ENCODE measurements at places on chromosomes 1 and 21.
A peak's percentile ranks its signal among the peaks of the same experiment; 100 is the strongest.

DNA sequence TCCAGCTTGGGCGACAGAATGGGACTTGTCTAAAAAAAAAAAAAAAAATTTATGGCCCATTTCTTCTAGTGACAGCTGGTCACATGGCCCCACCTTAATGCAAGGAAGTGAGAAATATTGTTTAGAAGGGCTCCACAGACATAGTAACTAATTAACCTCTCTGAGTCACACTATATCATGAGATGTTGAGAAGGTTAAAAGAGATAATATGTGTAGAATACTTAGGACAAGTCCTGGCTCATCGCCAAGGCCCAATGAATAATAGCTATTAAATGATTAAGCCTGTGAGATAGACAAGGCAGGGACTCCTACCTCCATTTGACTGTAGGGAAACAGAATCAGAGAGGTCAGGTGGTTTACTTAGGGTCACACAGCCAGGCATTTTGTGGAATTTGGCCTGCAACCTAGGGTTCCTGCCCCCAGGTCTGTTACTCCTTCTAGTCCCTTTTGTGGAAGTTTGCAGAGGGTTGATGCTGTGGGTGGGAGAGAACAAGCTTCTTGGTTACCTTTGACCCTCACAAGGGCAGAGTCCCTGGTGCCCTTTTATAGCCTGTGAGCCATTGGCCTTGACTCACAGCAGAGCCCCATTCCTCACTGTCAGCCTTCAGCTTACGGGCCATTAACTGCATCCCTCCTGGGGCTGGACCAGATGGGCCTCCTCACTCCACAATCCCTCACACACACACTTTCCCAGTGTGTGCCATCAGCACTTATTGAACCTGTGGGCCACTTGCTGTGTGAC lies 48.5 kb downstream of the OPRD1 start:
- DNase-seq = no peak

DNA sequence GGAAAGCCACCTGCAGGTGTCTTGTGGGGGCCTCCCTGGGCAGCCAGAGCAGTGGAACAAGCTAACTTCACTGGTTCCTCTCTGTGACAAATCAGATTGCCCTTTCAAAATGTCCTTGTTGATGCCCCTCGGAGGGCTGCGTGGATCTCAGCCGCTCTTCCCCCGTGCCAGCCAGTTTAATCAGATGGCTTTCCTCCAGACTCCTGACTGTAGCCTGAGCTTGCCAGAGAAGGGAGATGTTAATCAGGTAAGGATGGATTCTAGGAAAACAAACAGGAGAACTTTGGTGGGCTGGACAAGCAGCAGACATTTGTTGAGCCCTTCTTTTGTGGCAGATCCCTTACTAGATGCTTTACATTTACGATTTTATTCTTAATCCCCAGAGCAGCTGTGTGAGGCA lies 88.2 kb downstream of the DMRTA2 start:
- DNase-seq = no peak

DNA sequence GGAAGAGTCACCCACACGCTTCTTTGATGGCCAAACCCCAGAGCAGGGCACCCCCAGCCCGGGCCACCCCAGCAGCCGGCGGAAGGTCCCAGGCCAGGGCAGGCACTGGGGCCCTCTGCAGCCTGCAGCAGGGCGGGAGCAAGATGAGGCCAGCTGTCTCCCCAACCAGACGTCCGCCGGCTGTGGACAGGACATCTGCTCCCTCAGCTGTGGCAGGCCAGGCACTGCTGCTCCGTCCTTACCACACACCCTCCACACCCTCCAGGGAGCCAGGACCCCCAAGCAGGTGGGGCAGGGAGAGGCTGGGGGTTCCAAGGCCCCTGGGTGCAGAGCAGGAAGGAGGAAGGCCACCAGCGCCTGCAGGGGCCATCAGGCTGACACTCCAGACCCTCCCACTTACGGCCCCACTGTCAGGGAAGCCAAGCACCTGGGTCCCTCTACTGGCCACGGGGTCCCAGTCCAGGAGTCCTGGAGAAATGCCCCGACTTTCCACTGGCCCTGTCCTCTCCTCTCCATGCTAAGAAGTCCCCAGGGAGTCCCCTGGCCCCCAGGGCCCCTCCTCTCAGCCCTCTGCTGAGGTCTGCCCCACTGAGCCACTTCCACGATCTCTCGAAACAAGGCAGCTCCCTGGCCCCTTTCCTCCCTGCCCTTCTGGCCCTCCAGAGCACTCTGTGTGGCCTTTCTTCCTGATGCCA lies 5.6 kb downstream of the WNT9A start:
- DNase-seq = no peak

- DNase-seq = no peak
These were observed 15.0 kb downstream of the GNB1 start for GRCh38 chr1:1875932-1876331.

DNA sequence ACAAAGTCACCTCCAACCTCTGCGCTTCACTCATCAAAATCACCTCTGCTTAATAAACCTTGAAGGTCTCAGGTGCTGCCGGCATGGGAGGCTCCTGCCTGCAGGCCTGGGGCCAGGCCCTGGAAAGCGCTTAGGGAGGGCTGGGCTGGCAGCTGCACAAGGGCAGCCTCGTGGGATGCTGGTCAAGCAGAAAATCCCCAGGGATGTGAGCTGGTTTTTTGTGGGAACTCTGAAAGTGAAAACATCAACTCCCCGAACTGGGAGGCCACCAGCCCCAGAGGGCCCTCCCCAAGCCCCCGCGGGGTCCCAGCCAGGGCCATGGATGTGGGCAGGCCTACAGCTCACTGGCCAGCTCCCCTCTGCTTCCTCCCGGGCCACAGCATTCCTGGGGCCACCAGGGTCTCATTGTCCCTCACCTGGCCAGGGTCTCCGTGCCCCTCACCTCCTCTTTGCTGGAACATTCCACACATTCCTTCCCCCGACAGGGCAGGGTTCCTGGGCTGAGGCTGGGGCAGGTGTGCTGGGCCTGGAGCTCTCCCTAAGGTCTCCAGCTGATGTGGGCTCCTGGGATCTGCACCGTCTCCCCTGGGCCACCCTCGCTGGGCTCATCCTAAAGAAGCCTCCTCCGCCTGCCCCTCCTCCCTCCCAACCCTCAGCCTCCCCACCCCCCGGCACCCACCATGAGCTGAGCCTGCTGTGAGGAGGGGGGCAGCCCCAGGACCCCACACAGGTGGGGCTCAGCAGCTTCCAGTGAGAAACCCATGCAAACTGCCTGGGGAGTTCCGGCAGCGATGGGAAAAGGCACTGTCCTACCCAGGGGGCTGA lies 36.0 kb upstream of the POFUT2 start:
- DNase-seq = no peak

- no peak for DNase-seq
These were observed 710 bp upstream of the SLC30A1 start for GRCh38 chr1:211579440-211580302.

DNA sequence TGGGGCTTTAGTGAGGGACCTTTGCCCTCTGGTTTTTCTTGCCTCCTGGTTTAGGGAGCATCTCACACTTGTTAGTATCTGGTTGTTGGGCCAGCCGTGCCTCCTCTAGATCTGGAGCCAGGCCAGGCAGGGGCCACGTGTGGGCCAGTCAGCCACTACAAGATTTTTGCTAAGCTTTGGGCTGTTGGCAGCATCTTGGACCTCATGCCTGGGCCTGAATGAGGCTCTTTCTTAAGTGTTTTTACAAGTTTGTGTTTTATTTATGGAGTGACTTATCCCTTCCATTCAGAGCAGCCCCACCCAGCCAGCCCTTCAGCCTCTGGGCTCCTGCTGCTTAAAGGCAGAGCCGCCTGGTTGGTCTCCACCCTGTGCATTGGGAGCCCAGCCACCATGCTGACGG lies 1.6 kb upstream of the SH3BGRL3 start:
- DNase-seq = peak; percentile 89

DNA sequence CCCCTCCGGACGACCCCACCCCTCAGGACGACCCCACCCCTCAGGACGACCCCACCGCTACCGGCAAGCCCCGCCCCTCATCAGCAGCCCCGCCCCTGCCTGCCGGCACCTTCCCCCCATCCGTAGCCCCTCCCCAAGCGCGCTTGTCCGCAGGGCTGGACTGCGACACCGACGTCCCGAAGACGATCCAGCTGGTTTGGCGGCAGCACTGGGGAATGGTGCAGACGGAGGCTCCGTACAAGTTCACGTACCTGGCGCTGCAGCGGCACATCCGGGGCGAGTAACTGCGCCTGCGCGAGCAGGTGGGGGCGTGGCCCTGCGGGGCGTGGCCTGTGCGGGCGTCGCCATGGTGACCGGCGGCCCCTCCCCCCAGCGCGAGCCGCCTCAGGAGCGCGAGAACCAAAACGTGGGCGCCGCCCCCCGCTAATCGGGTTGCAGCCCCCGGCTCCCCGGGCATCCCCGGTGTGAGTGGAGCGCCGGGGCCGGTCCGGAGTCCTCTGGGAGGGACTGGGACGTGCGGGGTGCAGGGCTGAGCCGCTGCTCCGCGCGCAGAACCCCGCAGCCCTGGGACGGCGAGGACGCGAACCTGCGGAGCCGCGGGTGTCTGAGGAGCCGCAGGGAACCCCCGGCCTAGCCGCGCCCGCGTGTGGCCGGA lies 4.9 kb downstream of the RNF223 start:
- no peak for DNase-seq

GRCh38 chr1:159598196-159598595 lies 10.6 kb downstream of the APCS start:
- DNase-seq = no peak

DNA sequence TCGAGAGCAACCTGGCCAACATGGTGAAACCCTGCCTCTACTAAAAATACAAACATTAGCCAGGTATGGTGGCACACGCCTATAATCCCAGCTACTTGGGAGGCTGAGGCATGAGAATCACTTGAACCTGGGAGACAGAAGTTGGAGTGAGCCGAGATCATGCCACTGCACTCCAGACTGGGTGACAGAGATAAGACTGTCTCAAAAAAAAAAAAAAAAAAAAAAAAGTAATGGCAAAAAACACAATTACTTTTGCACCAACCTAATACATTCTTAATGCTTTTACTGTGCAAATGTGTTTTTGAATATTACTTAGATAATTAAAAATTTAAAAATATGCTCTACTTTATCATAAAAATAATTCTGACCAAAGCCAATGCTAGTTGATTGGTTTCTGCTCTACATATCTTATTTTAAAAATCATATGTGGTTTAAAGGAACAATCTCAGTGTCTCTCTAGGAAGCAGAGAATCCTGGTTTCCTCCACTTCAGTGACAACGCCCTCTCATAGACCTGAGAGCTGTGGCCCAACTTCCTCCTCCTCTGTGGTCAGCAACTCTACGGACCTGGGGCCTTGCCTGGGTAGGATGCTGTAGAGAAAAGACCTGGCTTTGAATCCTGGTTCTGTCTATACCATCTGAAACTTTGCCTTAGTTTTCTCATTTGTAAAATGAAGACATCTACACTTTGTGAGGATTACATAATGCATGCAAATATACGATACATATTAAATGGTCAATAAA lies 64.7 kb downstream of the TGFBR3 start:
- DNase-seq = no peak

DNA sequence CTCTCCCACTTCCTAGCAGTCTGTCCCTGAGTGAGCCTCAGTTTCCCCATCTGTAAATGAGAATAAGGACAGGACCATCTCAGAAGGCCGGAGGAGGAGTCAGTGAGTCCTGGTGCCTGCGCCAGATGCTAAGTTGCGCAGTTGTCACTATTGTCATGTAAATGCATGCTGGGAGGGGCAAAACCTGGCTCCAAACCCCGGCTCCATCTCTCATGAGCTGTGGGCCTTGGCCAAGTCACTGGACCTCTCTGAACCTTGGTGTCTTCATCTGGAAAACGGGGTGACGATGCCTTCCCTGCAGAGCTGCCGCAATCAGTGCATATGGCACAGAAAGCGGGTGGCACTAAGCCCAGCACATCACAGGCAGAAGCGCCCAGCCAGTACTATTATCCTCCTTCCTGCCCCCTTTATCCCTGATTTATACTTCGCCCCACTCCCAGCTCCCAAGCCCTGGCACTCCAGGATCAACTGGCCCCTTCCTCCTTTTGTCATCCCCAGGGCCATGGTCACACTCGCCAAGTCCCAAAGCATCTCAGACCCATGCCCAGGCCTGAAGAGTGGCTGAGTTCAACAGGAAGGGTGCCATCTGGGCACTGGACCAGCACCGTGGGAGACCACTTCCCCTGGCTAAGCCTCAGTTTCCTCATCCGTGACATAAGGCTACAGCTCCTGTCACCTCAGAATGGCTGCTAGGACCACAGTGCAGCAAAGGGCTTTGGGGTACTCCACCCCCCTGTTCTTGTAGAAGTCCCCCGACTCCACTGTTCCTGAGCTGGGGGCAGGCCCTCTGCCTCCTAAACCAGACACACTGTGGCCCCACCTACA lies 4.3 kb upstream of the PLEKHG5 start:
- no peak for DNase-seq

- DNase-seq = no peak
These were observed 730 bp downstream of the NOS1AP start for GRCh38 chr1:162070094-162070748.

DNA sequence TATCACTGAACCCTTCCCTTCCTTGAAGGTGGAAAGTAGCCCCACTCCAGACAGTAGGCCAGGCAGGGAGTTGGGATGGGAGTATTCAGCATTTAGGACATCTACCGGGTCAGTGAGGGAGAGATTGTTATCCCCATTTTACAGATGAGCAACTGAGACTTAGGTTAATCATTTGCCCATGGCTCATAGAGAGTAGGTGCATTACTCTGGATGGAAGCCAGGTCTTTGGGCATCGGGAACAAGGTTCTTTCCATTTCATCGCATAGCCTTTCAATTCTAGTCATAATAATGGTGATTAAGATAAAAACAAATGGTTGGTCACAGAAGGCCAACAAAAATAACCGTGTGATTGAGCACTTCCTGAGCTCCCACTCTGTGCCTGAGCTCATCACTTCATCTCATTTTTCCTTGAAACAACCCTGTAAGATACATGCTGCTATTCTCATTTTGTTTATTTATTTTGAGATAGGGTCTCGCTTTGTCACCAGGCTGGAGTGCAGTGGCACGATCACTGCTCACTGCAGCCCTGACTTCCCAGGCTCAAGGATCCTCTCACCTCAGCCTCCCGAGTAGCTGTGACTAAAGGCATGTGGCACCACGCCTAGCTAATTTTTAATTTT lies 64.8 kb downstream of the NAV1 start:
- DNase-seq = no peak

GRCh38 chr1:44029911-44030604 lies 1.2 kb downstream of the SLC6A9 start:
- DNase-seq = peak; percentile 79

DNA sequence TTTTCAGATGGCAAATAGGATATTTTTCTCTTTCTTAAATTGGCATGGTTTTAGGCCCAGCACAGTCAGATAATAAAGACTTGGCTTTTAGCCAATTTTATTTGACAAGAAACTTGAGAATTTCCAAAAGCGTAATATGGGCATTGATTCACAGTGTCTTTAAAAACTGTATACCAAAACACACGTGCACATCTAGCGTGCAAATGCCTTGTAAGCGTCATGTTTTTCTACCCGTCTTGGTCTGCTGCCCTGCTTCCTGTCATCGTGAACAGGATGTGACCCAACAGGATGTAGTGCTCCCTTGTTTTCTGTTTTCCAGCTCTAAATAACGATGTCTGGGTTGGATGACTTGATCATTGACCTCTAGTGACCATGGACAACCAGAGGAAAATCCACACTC lies 24.7 kb upstream of the SLC44A3 start:
- DNase-seq = no peak

DNA sequence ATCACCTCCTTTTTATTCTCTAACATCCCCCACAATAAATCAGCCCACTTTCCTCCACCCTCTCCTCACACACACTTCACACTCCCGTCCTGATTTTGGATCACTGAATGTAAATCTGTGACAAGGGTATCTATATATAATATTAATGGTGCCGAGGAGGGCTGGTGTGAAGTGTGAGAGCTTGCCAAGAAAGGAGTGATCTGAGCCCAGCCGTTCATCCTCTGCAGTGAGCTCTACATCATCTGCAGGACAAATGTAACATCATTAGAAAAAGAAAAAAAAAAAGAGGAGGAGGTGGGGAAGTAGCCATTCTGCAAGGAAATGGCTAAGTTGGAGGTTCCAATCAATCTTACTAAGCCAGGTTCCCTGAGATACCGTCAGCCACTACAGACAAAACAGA lies 291.7 kb upstream of the RRP15 start:
- DNase-seq = no peak
